ENCODE measurements at places on chromosomes 3 and 15. TPM values are rescaled to one million over a fixed set of nuclear protein-coding genes. Genes with fewer than 3 reads are reported as not detected.

DNA sequence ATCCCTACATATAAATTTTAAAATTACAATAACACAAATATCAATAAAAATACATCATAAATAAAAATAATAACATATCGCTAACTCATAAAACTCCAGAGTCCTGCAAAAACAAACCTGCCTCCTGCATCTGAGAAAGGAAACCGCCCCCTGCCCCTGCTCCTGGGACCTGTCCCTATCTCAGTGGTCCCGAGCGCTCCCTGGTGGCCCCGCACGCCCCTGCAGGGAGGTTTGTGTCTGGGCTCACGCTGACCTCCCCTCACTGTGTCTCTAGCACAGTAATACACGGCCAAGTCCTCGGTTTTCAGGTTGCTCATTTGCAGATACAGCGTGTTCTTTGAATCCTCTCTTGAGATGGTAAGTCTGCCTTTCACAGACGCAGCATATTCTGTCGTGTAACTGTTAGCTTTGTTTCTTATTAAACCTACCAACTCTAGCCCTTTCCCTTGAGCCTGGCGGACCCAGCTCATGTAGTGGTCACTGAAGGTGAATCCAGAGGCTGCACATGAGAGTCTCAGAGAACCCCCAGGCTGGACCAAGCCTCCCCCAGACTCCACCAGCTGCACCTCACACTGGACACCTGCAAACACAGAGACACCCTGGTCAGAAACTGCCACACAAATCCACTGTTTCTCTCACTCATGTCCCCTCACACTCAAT lies 554.1 kb downstream of the GOLGA6L6 start:
- H3K4me1 ChIP-seq, result peaks cover 1% of the 10 kb centered on the region
- no peak overlapping the region for H3K27ac ChIP-seq
- H3K27me3 ChIP-seq, result no peaks in the 10 kb centered on the region
- no peaks in the 10 kb centered on the region for H3K36me3 ChIP-seq
- no peak overlapping the region for H3K4me3 ChIP-seq

DNA sequence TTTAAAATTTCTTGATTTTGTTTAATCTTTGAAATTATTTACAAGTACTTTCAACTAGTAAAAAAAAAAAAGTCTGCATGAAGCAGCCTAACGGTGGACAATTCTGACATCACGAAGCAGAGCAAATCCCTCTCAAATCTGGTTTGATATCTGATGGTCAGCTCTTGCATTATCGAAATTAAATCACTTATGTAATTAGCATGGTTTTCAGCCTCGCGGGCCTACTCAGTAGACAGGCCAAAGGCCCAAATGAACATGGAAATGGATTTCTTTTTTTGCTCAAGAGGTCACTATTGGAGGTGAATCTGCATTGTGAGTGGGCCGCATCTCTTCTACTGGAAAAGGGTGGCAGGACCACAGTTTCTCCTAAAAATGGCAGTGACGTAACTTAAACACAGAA lies 209.8 kb downstream of the NR2F2 start:
- no peaks in the 10 kb centered on the region for H3K36me3 ChIP-seq
- H3K27ac ChIP-seq, result no peak overlapping the region
- no peaks in the 10 kb centered on the region for H3K27me3 ChIP-seq
- no peak overlapping the region for H3K4me3 ChIP-seq

- H3K36me3 ChIP-seq, result peaks cover 46% of the 10 kb centered on the region
- peak overlapping the region; percentile 56 for H3K27ac ChIP-seq
- no peaks in the 10 kb centered on the region for H3K27me3 ChIP-seq
- H3K4me3 ChIP-seq, result peak overlapping the region; percentile 6
Measured at GRCh38 chr3:33023176-33024136, 72.0 kb downstream of the CCR4 start.

DNA sequence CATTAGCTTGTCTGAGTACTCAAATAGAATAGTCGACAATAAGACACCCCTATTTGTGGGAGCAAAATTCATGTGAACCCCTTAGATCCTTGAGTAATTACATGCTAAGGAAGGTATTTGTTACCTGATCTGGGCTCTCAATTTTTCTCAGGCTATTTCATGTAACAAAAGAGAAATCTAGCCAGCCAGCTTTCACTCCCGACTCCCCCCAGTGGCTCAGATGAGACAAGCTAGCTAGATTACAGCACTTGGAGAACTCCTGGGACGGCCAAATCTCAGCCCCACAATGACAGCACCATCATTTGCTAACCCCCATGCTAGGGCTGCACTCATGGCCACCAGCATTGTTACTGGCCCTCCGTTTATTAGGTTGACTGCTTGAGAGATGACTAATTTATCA lies 41.3 kb downstream of the GLDN start:
- H3K36me3 ChIP-seq, result no peaks in the 10 kb centered on the region
- H3K27me3 ChIP-seq, result peaks cover 5% of the 10 kb centered on the region
- no peak overlapping the region for H3K4me3 ChIP-seq
- no peaks in the 10 kb centered on the region for H3K4me1 ChIP-seq
- DNase-seq, result no peak

DNA sequence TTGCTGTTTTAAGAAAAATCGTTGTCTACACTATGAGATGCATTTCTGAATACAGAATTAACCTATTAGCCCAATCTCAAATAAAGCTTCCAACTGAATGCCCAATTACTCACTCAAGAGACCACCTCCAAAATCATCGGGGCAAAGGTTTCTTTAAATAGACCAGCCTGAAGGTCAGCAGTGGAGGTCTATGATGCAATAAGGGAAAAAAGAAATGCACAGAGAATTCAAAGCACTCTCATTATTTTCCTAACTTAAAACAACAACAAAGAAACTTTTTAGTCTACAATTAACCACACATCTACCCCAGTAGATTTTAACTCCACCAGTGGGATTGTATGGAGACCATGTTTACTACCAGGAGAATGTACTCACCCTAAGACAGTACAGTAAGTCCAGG lies 657.7 kb upstream of the CCDC54 start:
- no peak for DNase-seq
- no peaks in the 10 kb centered on the region for H3K4me1 ChIP-seq
- H3K27ac ChIP-seq, result no peak overlapping the region
- H3K4me3 ChIP-seq, result no peak overlapping the region
- H3K36me3 ChIP-seq, result no peaks in the 10 kb centered on the region

DNA sequence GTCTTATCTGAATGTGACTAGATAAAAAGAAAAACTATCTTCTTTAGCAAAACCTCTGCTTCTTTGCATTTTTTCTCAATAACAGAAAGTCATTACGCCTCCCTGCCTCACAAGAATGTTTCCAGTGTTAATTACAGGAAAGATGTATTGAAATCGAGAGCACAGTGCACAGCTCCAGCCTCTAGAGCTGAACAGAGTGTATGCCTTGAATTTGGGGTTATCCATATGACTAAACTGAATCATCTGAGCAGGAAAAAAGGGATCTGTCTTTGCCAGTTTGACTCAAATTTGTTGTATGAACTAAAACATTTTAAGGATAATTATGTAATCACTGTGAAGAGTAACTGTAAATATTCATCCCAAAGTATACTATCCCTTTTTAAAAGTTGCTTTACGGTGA lies 149.1 kb upstream of the CGNL1 start:
- no peaks in the 10 kb centered on the region for H3K4me1 ChIP-seq
- no peak overlapping the region for H3K27ac ChIP-seq
- H3K36me3 ChIP-seq, result no peaks in the 10 kb centered on the region
- DNase-seq, result no peak

- no peak overlapping the region for H3K4me3 ChIP-seq
- H3K4me1 ChIP-seq, result peaks cover 50% of the 10 kb centered on the region
- no peak for DNase-seq
- no peaks in the 10 kb centered on the region for H3K36me3 ChIP-seq
- no peaks in the 10 kb centered on the region for H3K27me3 ChIP-seq
- H3K27ac ChIP-seq, result no peak overlapping the region
Measured at GRCh38 chr15:85024509-85025336, 43.1 kb downstream of the PDE8A start.

DNA sequence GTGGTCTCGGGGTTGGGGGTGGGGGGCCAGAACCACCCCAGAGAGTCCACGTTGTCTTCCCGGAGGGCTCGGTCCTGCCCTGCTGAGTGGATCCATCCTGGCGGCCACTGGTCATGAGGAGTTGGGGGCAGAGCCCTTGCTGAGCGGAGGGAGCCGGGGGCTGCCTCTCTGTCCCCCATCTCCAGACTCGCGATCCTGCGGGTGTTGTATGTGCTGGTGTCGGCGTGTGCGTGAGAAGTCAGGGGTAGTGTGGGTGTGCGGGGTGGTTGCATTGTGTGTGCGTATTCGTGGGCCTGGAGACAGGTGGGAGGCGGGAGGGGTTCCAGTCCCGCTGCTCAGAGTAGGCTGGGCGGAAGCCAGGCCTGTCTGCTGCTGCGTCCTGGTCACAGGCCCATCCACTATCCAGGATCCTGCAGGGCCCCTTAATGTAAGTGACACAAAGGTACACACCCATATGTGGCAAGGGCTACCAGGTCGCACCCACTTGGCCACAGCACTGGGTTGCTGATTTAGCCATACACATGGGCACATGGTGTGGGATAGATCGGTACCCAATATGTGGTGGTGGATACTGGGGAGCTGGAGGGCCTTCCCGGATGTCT lies 30.7 kb downstream of the NBEAL2 start:
- no peak overlapping the region for H3K4me3 ChIP-seq
- H3K36me3 ChIP-seq, result peaks cover 54% of the 10 kb centered on the region
- H3K27me3 ChIP-seq, result no peaks in the 10 kb centered on the region
- no peak overlapping the region for H3K27ac ChIP-seq
- no peak for DNase-seq
- H3K4me1 ChIP-seq, result peaks cover 13% of the 10 kb centered on the region

GRCh38 chr3:13873818-13874217 lies 6.1 kb downstream of the WNT7A start:
- no peaks in the 10 kb centered on the region for H3K36me3 ChIP-seq
- peaks cover 3% of the 10 kb centered on the region for H3K4me1 ChIP-seq
- H3K27ac ChIP-seq, result no peak overlapping the region
- peaks cover 37% of the 10 kb centered on the region for H3K27me3 ChIP-seq

DNA sequence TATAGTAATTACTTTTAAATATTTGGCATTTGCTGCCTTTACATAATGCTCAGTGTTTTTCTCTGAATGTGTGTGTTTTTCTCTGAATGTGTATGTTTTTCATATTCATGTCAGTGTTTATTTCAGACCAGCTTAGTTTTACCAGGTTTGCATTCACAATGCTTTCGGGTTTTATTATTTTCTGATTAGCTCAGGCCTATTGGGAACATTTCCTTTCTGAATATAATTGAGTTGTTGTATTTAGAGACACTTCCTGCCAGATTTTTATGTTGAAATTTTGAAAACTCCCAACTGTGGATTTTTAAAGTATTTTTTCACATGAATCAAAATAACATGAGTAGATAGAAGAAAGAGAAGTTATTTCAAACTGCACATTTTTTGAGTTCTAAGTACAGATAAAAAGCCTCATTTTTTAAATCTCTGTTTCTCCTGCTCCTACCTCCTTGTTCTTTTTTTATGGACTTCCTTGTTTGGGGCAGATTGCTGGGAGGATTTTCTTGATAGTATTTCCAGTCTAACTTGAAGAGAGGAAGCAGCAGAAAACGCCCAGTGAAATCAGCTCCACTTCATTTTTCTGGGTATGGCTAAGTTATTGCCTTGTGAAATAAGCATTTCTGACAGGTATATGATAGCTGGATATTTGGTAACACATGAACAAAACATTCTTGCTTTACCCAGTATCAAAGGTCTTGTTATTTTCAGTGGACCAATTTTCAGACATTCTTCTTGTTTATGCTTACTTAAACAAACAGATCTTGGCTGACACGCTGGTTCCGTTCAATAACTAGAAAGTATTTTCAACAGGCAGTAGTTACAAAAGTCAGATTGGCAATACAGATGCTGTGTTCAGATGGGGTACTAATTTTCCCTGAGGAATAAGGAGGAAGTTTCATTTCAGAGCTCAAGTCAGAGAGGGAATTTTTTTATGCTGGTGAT lies 70.7 kb downstream of the RIOX2 start:
- H3K4me3 ChIP-seq, result no peak overlapping the region
- H3K27me3 ChIP-seq, result no peaks in the 10 kb centered on the region
- no peak for DNase-seq
- H3K36me3 ChIP-seq, result peaks cover 43% of the 10 kb centered on the region
- H3K27ac ChIP-seq, result no peak overlapping the region

GRCh38 chr15:69265347-69265955 lies 33.3 kb upstream of the PAQR5 start:
- no peaks in the 10 kb centered on the region for H3K27me3 ChIP-seq
- no peaks in the 10 kb centered on the region for H3K36me3 ChIP-seq
- no peak overlapping the region for H3K4me3 ChIP-seq
- no peaks in the 10 kb centered on the region for H3K4me1 ChIP-seq
- H3K27ac ChIP-seq, result no peak overlapping the region

DNA sequence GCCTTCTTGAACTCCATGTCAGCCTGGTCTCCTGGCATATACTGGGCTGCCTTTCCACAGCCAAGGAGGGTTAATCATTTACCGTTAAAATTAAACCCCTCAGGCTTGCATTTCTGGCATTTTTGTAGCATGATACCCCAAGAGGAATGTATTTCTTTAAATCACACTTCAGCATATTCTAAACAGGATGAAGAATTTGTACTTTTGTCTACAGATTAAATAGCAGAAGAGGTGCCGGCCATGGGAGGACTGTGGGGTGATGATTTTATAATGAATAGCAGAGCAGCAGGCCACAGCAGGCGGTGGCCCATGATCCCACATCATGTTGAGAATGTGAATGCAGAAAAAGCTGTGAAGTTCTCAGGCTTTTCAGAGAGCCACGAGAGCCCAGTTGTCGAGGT lies 90.2 kb downstream of the ARNT2 start:
- H3K4me1 ChIP-seq, result no peaks in the 10 kb centered on the region
- no peaks in the 10 kb centered on the region for H3K36me3 ChIP-seq
- H3K27ac ChIP-seq, result no peak overlapping the region
- peaks cover 8% of the 10 kb centered on the region for H3K27me3 ChIP-seq
- H3K4me3 ChIP-seq, result no peak overlapping the region

DNA sequence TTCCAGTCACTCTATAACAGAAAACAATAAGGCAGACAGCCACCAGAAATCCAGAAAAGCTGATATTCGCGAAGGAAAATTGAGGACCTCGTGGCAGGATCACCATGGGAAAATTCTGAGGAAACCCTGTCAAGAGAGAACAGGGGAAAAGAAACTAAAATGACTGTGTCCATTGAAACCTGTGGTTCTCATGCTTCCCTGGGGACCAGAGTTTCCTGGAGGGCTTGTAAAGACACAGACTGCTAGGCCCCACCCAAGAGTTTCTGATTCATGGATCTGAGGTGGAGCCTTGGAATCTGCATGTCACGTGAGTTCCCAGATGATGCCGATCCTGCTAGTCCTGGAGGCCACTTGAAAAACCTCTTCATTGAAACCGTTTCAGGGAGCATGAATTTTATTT lies 420.5 kb downstream of the EPHB1 start:
- H3K4me3 ChIP-seq, result no peak overlapping the region
- H3K4me1 ChIP-seq, result no peaks in the 10 kb centered on the region
- H3K36me3 ChIP-seq, result no peaks in the 10 kb centered on the region
- H3K27me3 ChIP-seq, result no peaks in the 10 kb centered on the region

- no peak overlapping the region for H3K4me3 ChIP-seq
- DNase-seq, result no peak
- H3K27ac ChIP-seq, result no peak overlapping the region
- no peaks in the 10 kb centered on the region for H3K4me1 ChIP-seq
Measured at GRCh38 chr15:33506781-33507296, 196.1 kb downstream of the RYR3 start.

- no peak overlapping the region for H3K4me3 ChIP-seq
- no peak for DNase-seq
- H3K4me1 ChIP-seq, result peaks cover 3% of the 10 kb centered on the region
- H3K36me3 ChIP-seq, result no peaks in the 10 kb centered on the region
Measured at GRCh38 chr3:12791430-12791829, 5.0 kb upstream of the CAND2 start.

The PLSCR2 gene
- not detected for total RNA-seq

The PLA2G4D gene
- total RNA-seq, result not detected

The FGF7 gene
- not detected for total RNA-seq

The TTBK2 gene
- 18.6 TPM for total RNA-seq

The SH2D7 gene
- total RNA-seq, result not detected

The MUSTN1 gene
- 3.3 TPM for total RNA-seq
